ENCODE measurements at places on chromosomes 6 and 20.
A peak's percentile ranks its signal among the peaks of the same experiment; 100 is the strongest.

DNA sequence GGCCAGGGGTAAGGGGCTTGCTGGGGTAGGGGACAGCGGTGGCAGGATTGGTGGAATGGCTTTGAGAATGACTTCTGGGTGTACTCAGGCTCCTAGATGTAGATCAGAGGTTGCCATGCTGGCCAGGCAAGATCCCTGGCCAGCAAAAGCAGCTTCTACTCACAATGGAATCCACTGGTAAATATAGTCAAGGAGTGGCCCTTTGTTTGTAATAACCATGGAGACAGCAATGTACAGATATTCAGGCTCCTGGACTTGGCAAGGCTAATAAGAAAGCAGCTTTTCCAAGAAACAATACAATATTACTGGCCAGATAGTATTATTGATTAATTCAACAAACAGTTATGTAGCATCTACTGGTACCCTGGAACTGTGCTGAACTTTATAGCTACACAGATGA, 37.9 kb downstream of the CDH26 start:
- DNase-seq = no peak

- DNase-seq = no peak
Measured at GRCh38 chr20:48212806-48213509, 427.7 kb upstream of the SULF2 start.

GRCh38 chr6:39572661-39573340, 152.4 kb downstream of the KIF6 start:
- DNase-seq = no peak

GRCh38 chr6:81763051-81763450, 10.6 kb upstream of the TENT5A start:
- DNase-seq = no peak

GRCh38 chr6:109484122-109484521, 1.1 kb upstream of the ZBTB24 start:
- DNase-seq = no peak

DNA sequence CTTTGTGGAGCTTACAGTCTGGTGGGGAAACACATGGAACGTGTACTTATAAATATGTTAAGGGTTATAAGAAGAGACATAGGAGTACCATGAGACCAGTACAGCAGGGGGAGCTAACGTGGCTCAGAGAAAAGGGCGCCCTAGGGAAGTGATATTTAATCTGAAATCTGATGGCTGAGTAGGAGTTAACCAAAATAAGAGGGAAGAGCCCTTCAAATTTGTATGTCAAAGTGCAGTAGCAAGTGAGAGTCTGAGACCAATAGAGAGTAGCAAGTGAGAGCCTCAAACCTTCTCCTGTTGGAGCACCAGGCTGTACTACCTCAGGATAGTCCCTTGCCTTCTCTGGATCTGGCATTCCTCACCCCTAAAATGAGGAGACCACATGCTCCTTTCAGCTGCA, 6.1 kb upstream of the PKIG start:
- DNase-seq = no peak

GRCh38 chr6:20875369-20875963, 341.2 kb downstream of the CDKAL1 start:
- peak; percentile 45 for DNase-seq

- no peak for DNase-seq
Measured at GRCh38 chr20:58851221-58851968, 693 bp upstream of the GNAS-AS1 start.

- DNase-seq = peak; percentile 63
Measured at GRCh38 chr20:25389858-25390537, 637 bp downstream of the ABHD12 start.

DNA sequence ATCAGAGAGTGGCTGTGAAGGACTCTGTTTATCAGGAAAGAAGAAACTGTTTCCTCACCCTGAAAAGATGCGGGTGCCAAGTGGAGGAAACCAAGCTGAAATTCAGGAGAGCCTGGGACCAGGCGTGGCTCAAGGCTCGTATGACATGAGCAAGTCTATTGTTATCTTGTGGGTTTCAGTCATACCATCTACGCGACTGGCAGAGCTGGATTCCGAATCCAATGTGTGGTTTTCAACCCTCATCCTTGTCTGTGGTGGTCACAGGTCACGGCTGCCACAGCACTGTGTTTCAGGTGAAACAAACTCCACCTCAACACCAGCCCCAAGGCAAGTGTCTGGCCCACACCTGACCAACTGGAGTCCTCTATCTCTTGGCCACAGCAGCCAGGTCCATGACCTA, 9.1 kb downstream of the MC3R start:
- DNase-seq = no peak

GRCh38 chr6:36095497-36096391, 34.6 kb upstream of the MAPK13 start:
- DNase-seq = peak; percentile 83

DNA sequence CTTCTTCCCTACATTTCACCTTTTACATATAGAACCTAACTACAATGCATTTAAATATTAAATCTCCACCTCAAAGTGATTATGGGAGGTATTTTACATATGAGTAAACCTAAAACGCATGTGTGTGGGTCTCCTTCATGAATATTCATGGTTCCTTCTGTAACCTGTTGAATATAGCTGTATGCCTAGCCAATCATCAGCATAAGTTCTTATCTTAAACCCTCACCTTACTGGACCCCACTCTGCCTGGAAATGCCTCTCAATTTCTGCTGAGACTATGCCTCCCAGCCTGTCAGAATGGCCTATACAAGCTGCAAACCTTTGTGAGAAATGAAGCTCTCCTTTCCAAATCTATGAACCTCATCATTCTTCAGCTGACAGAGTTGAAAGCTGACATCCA, 21.3 kb downstream of the CEP85L start:
- DNase-seq = no peak

DNA sequence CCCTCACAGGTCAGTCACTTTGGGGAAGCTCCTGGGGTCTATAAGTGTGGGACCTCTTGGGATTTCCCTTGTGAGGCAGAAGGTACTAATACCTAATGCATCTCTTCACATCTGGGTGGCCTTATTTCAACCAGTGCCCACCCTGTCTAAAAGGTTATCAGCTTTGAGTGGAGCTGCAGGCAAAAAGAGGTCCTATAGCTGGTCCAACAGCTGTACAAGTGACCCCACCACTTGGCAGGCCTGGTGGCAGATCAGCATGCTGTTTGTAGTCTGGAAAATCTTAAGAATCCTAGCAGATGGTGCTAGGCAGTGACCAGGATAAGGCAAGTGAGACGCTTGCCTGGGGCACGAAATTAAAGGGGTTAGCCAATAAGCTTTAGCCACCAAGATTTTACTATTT, 51.6 kb upstream of the GTSF1L start:
- DNase-seq = no peak

DNA sequence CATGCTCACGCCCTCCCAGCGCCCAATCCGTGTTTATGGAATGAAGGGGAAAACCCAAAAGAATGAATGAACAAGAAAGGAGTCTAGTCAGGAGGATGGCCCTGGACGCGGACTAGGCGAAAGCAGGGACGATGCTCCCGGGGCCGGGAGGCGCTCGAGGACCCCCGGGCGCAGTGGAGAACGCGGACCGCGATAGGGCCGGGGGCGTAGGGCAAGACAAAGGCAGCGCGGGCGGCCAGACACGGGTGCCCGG, 758 bp downstream of the GCLC start:
- peak; percentile 37 for DNase-seq

- no peak for DNase-seq
Measured at GRCh38 chr20:49563015-49563980, 4.6 kb downstream of the PTGIS start.

GRCh38 chr20:33569802-33570391, 80.0 kb downstream of the CBFA2T2 start:
- no peak for DNase-seq

DNA sequence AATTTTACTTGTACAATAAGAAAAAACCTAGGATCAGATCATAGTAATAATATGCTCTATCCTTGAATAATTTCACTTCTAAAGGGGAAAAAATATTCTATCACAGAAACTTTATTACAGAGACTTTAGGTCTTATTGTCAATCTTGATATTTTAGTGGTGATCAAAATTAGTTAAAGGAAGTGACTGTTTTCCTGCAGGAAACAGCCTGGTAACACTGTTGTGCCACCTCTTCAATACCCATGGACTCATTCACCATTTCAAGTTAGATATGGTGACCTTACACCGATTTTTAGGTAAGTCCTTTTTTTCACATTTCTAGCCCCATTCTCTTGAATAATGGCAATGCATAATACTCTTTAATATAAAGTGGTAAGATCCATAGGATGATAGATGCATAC, 99.2 kb downstream of the MTFR2 start:
- DNase-seq = no peak

- no peak for DNase-seq
Measured at GRCh38 chr20:63142933-63143332, 73.0 kb downstream of the YTHDF1 start.

- no peak for DNase-seq
Measured at GRCh38 chr6:33818293-33818692, 14.5 kb upstream of the MLN start.

DNA sequence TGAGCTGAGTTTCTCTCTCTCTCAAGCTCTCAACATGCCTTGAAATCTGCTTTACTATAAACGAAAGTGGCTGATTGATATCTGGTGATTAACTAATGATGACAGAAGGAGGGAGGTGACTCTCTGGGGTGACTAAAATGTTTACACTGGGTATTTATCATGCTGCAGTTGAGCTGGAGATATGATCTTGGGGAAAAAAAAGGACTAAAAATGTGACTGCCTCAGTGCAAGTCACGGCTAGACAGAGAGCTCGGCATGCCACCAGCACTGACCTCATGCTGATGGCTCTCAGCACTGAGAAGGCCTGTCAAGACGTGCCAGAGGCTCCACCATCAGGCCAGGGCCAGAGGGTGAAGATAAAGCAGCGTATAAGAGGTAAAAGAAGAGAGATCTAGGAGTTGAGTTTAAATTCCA, 103.1 kb upstream of the SPACA1 start:
- peak; percentile 74 for DNase-seq

GRCh38 chr6:141326426-141326825, 806.3 kb upstream of the GJE1 start:
- DNase-seq = peak; percentile 40

DNA sequence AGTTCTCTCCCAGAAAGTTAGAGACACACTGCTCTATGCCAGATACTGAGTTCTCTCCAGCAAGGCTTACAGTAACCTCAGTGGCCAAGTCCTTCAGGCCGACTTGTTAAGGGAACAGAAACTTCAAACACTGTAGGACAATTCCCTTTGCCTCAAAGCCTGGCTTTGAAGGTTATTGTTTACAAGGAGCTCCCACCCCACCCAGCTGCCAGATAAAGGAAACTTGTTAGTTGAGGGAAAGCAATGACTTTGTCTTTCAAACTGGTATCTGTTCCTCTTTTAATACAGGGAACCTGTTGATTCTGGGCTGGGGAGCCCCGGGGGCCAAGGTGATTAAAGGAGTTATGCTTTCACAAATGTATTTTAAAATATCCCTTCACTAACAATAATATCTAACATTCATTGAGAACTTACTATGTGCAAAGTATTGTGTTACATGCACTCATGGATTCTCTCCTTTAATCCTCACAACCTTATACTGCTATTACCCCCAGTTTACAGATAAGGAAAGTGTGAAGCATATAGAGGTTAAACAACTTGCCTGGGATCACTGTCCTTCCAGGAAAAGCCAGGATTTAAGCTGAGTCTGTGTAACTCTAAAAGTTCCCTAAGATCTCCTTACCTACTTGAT, 27.6 kb upstream of the CDKN1A start:
- DNase-seq = no peak

- DNase-seq = peak; percentile 28
Measured at GRCh38 chr6:136989571-136990241, 55.1 kb downstream of the IL20RA start.

- no peak for DNase-seq
Measured at GRCh38 chr6:122081921-122082320, 317.5 kb upstream of the HSF2 start.

- DNase-seq = no peak
Measured at GRCh38 chr6:135412761-135413160, 84.8 kb downstream of the AHI1 start.

GRCh38 chr6:76790881-76791280, 672.4 kb downstream of the HTR1B start:
- DNase-seq = no peak

DNA sequence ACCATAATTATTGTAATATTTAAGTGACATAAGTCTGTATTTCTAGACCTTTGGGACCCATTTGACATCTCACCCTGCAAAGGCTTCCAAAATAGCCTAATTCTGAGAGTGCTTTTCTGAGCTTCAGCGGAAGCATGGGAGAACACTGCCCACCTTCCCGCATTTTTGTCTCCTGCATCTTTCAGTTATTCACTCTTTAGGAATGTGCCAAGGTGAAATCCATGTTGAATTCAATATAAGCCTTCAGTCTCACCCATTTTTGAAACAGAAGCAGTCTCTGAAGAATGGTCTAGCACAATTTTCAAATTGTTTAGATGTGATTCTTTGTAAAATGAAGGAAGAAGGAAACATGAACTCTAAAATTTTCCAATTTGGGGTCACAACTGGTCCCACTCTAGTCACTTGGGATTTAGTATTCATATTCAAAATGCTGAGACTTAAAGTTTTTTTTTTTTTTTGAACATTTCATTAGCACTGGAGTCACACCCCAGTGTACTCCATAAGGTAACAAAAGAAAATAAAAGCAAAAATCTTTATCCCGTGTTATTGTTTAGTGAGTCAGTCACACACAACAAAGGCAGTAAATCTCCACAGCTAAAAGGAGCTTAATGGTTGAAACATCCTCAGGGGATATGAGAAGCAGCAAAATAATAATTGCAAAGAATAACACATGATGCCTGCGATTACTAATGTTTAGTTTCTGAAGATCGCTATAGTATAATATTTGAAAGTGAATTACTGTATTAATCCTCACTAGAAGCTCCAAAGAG, 479.9 kb upstream of the BTBD3 start:
- DNase-seq = no peak

Measured in hepatocyte (in vitro differentiated cells).